ENCODE measurements at places on chromosomes 3 and 15.

GRCh38 chr15:86077070-86077469, 2.6 kb upstream of the AGBL1 start:
- no peak overlapping the region for H3K4me3 ChIP-seq
- H3K27me3 ChIP-seq, result no peaks in the 10 kb centered on the region
- no peak for DNase-seq
- H3K36me3 ChIP-seq, result no peaks in the 10 kb centered on the region
- H3K27ac ChIP-seq, result no peak overlapping the region
- H3K4me1 ChIP-seq, result no peaks in the 10 kb centered on the region

DNA sequence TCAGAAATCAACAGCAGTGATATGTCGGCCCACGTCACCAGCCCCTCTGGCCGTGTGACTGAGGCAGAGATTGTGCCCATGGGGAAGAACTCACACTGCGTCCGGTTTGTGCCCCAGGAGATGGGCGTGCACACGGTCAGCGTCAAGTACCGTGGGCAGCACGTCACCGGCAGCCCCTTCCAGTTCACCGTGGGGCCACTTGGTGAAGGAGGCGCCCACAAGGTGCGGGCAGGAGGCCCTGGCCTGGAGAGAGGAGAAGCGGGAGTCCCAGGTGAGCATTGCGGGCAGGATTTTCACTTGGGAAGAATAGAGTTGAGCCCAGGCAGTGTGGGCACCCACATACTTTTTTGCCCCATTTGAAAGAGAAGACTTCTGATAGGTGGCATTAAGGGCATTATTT, 57.4 kb downstream of the DNASE1L3 start:
- no peaks in the 10 kb centered on the region for H3K4me1 ChIP-seq
- H3K4me3 ChIP-seq, result no peak overlapping the region
- H3K36me3 ChIP-seq, result peaks cover 50% of the 10 kb centered on the region
- no peak for DNase-seq
- H3K27ac ChIP-seq, result no peak overlapping the region
- H3K27me3 ChIP-seq, result no peaks in the 10 kb centered on the region

GRCh38 chr15:59406446-59406845, 31.5 kb upstream of the FAM81A start:
- H3K4me3 ChIP-seq, result no peak overlapping the region
- DNase-seq, result no peak
- no peaks in the 10 kb centered on the region for H3K36me3 ChIP-seq

- peaks cover 3% of the 10 kb centered on the region for H3K4me1 ChIP-seq
- H3K27me3 ChIP-seq, result no peaks in the 10 kb centered on the region
- H3K4me3 ChIP-seq, result no peak overlapping the region
- no peaks in the 10 kb centered on the region for H3K36me3 ChIP-seq
- no peak overlapping the region for H3K27ac ChIP-seq
These were observed 171.0 kb upstream of the SMAD3 start for GRCh38 chr15:66894363-66894762.

GRCh38 chr15:29887721-29888120, 65.5 kb upstream of the TJP1 start:
- no peak for DNase-seq
- H3K27me3 ChIP-seq, result peaks cover 2% of the 10 kb centered on the region
- H3K36me3 ChIP-seq, result no peaks in the 10 kb centered on the region
- no peak overlapping the region for H3K27ac ChIP-seq
- peaks cover 8% of the 10 kb centered on the region for H3K4me1 ChIP-seq

DNA sequence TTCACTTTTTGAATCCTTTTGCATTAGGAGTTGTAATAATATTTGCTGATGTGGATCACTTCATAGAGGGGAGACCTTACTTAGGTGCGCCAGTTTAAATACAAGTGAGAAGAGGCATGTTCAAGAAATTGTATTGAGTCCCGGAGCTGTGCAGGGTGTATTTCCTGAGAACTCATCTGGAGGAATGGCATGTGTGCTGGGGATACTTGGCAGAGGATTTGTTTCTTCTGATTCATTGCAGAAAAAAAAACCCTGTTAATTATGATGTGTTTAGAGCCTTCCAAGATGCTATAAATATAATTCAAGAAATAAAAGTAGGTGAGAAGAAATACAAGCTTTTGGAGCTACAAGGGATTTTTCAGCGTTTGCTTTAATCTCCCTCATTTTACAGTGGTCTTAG, 97.6 kb downstream of the TPRG1 start:
- no peak overlapping the region for H3K4me3 ChIP-seq
- no peak overlapping the region for H3K27ac ChIP-seq
- no peaks in the 10 kb centered on the region for H3K36me3 ChIP-seq

- H3K4me3 ChIP-seq, result no peak overlapping the region
- H3K27ac ChIP-seq, result no peak overlapping the region
- H3K27me3 ChIP-seq, result no peaks in the 10 kb centered on the region
These were observed 616.4 kb upstream of the CBLB start for GRCh38 chr3:106485217-106485616.

- no peaks in the 10 kb centered on the region for H3K36me3 ChIP-seq
- no peak for DNase-seq
These were observed 582.8 kb upstream of the CCDC54 start for GRCh38 chr3:106794442-106794841.

DNA sequence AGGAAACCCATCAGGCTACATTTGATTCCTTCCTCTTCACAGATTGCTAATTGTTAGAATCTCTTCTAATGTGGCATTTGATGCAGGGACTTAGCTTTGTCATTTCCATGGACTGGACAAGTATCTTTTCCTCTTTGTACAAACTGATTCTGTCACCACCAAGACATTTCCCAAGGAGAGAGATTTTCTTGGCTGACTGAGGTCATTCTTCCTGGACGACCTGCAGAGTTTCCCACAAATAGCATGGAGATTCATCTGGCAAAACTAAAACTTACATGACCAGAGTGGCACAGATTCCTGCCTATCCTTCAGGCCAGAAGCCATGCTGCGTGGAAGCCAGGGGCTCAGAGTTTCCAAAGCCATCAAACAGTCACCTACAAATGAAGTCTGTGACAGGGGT, 269.2 kb upstream of the LRTM1 start:
- no peaks in the 10 kb centered on the region for H3K36me3 ChIP-seq
- no peak overlapping the region for H3K27ac ChIP-seq
- no peak for DNase-seq
- no peaks in the 10 kb centered on the region for H3K4me1 ChIP-seq
- H3K4me3 ChIP-seq, result no peak overlapping the region

GRCh38 chr3:182148360-182148759, 436.6 kb downstream of the SOX2 start:
- no peaks in the 10 kb centered on the region for H3K36me3 ChIP-seq
- H3K4me3 ChIP-seq, result no peak overlapping the region
- no peak for DNase-seq
- H3K27ac ChIP-seq, result no peak overlapping the region
- H3K4me1 ChIP-seq, result peaks cover 6% of the 10 kb centered on the region

DNA sequence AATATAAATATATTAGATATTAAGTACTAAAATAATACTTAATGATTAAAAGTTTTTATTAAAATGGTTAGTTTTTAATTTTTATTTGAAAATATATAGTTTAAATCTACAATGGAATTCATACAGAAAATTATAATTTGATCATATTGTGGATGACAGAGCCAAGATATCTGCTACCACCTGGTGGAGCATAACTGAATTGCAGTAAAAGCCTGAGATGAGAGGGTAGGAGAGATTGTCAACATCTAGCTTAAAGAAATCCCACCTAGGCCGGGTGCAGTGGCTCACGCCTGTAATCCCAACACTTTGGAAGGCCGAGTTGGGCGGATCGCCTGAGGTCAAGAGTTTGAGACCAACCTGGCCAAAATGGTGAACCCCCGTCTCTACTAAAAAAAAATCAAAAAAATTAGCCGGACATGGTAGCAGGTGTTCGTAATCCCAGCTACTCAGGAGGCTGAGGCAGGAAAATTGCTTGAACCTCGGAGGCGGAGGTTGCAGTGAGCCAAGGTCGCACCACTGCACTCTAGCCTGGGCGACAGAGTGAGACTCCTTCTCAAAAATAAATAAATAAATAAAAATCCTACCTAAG, 25.1 kb upstream of the CSTA start:
- H3K4me3 ChIP-seq, result no peak overlapping the region
- H3K27ac ChIP-seq, result no peak overlapping the region
- H3K36me3 ChIP-seq, result no peaks in the 10 kb centered on the region
- DNase-seq, result no peak

GRCh38 chr3:16243706-16244490, 20.8 kb downstream of the DPH3 start:
- no peak for DNase-seq
- no peaks in the 10 kb centered on the region for H3K4me1 ChIP-seq
- no peak overlapping the region for H3K4me3 ChIP-seq
- H3K27ac ChIP-seq, result no peak overlapping the region

DNA sequence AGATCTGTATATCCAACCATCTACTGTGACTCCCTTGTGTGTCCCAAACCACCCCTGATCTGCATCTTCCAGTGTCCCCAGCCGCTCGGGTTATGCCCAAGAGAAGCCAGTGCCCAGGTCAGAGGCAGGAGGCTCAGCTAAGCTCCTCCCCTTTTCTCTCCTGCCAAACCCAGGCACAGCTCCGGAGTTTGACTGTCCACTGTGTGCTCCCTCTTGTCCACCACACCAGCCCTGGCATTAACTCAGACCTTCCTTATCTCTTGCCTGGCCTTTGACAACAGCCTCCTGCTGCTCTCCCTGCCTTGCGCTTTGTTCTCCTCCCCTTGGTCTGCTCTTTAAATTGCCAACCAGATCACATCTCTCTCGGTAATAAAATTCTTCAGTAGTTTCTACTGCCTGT, 39.3 kb downstream of the DGKG start:
- DNase-seq, result no peak
- H3K27me3 ChIP-seq, result no peaks in the 10 kb centered on the region
- H3K4me1 ChIP-seq, result no peaks in the 10 kb centered on the region
- H3K36me3 ChIP-seq, result no peaks in the 10 kb centered on the region
- no peak overlapping the region for H3K4me3 ChIP-seq

- no peaks in the 10 kb centered on the region for H3K36me3 ChIP-seq
- no peaks in the 10 kb centered on the region for H3K27me3 ChIP-seq
- H3K4me1 ChIP-seq, result peaks cover 11% of the 10 kb centered on the region
- no peak overlapping the region for H3K27ac ChIP-seq
- no peak overlapping the region for H3K4me3 ChIP-seq
- DNase-seq, result no peak
These were observed 6.8 kb downstream of the H1-8 start for GRCh38 chr3:129549805-129550204.

DNA sequence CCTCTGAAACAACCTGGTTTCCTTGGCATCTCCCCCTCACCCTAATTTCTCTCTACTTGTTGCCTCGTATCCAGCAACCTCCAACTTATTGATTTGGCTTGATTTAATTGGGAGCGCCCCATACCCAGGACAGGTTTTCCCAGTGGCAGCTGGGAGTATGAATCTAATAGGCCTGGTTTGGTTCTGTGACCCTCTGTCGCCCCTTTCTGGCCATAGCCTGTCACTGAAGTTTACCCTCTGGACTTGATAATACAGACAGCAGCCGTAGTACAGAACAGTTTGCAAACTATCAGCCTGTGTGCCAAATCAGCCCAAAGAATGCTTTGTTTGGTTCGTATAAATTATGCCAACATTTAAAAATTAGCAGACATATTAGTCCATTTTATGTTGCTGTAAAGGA, 525.1 kb upstream of the GOLIM4 start:
- H3K27ac ChIP-seq, result no peak overlapping the region
- peaks cover 6% of the 10 kb centered on the region for H3K4me1 ChIP-seq
- DNase-seq, result peak; percentile 57
- H3K4me3 ChIP-seq, result no peak overlapping the region

- no peaks in the 10 kb centered on the region for H3K27me3 ChIP-seq
- no peak for DNase-seq
- no peak overlapping the region for H3K4me3 ChIP-seq
- peaks cover 4% of the 10 kb centered on the region for H3K4me1 ChIP-seq
These were observed 54.6 kb upstream of the ACAN start for GRCh38 chr15:88748651-88749050.

DNA sequence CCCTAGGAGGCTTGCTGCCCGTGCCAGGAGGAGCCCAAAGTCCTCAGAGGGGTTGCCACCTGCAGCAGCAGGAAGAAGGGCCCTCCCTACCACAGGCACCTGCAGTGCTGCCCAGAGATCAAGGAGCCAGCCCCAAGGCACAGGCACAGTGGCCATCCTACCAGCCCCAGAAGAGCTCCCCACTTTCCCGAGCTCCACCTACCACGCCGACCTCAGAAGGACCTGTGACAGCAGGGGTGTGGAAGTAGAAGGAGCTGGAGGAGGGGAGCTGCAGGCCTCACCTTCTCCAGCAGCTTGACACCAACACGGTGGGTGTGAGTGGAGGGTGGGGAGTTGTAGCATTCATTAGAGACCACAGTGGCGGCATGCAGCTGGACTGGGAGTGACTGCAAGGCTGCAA, 485.8 kb downstream of the GABRG3 start:
- H3K27ac ChIP-seq, result no peak overlapping the region
- H3K4me1 ChIP-seq, result no peaks in the 10 kb centered on the region
- no peak overlapping the region for H3K4me3 ChIP-seq
- H3K36me3 ChIP-seq, result no peaks in the 10 kb centered on the region
- no peaks in the 10 kb centered on the region for H3K27me3 ChIP-seq

- H3K4me1 ChIP-seq, result peaks cover 6% of the 10 kb centered on the region
- no peaks in the 10 kb centered on the region for H3K36me3 ChIP-seq
- H3K27ac ChIP-seq, result no peak within 1 kb of the TSS
- peaks cover 45% of the 10 kb centered on the region for H3K27me3 ChIP-seq
- H3K4me3 ChIP-seq, result no peak within 1 kb of the TSS
- peak; percentile 20 for DNase-seq
These were observed at the start of gene GLDN for GRCh38 chr15:51341366-51342226. GLDN (plus strand) TSS chr15:51341655; CDS start chr15:51341685, 30 bp downstream.

DNA sequence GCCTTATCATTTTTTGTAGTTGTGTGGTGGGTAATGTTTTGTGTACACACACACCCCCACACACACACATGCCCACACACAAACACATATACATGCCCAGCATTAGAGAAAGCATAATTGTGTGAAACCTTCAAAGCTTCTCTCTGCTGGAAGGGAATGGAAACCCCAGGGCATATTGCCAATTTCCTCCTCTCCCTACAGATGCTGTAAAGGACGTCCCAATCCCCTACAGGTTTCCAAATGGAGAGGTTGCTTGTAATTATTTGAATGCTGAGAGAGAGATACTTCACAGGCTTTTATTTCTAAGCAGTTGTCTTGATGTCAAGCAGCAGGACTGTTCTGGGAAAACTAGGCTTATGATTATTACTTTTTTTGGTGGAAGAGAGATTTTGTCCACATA, 23.0 kb upstream of the CCK start:
- no peak overlapping the region for H3K27ac ChIP-seq
- H3K36me3 ChIP-seq, result no peaks in the 10 kb centered on the region
- H3K4me1 ChIP-seq, result no peaks in the 10 kb centered on the region
- H3K27me3 ChIP-seq, result no peaks in the 10 kb centered on the region
- DNase-seq, result no peak

- no peaks in the 10 kb centered on the region for H3K36me3 ChIP-seq
- DNase-seq, result no peak
- no peaks in the 10 kb centered on the region for H3K27me3 ChIP-seq
- peaks cover 2% of the 10 kb centered on the region for H3K4me1 ChIP-seq
- no peak overlapping the region for H3K4me3 ChIP-seq
These were observed 326.5 kb downstream of the ZIC1 start for GRCh38 chr3:147735616-147736015.

DNA sequence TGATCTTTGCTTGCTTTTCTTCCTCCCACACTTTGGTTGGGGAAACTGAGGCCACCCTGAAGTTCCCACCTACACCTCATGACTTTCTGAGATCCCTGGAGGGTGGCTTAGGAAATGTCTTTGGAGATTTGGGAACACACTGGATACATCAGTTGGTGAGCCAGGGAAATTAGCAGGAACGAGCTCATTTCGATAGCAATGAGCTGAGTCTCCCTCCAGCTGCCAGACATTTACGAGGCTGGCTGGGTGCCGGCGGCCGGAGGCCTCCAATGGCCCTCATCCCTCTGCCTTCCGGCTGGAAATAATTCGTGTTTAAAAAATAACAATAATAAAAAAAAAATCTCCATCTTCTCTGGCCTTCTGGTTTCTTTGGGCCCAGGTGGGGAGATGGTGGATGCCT, 38.8 kb downstream of the SMAD6 start:
- peaks cover 3% of the 10 kb centered on the region for H3K4me1 ChIP-seq
- DNase-seq, result no peak
